Hematopoietic multipotent progenitor cell treated with erythropoietin and hydrocortisone succinate and interleukin-3 and kit ligand, for 17 days (in vitro differentiated cells): ENCODE measurements at places on chromosomes 11 and 22.

- DNase-seq: no peak
Measured at GRCh38 chr11:134132808-134133207, 63.9 kb downstream of the JAM3 start.

DNA sequence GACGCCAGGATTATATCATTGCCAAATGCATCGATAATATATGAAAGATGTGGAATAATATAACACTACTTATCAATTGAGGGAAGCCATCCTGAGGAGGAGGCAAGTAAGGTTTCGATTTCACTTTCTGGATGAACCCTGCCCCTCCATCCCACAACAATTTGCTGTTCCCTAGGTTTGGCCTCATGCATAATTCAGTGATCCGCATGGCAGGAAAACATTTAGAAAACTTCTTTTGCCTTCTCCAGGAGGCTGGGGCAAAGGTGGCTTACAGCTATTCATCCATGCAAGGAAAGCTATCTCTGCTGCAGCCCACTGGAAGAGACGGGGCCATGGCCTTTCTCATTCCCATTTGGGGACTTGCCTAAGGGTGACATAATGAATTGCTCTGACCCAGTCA, 489.4 kb upstream of the CADM1 start:
- DNase-seq: no peak

DNA sequence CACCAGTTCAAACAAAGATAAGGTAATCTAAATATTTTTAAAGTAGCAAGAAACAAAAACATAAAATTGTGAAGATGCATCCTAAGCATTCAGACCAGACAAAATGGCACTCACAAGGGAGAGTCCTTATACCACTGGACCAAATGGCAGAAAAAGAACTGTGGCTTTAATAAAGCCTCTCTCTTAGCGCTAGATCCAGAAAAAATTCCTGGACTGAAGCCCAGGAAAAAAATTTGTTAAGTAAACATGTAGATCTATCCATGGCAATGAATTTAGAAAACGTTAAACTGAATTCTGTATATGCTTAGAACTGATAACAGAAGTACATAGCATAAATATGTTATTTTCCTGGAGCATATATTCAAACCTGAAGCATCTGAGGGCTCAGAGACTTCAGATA, 11.8 kb upstream of the CD59 start:
- DNase-seq: no peak

DNA sequence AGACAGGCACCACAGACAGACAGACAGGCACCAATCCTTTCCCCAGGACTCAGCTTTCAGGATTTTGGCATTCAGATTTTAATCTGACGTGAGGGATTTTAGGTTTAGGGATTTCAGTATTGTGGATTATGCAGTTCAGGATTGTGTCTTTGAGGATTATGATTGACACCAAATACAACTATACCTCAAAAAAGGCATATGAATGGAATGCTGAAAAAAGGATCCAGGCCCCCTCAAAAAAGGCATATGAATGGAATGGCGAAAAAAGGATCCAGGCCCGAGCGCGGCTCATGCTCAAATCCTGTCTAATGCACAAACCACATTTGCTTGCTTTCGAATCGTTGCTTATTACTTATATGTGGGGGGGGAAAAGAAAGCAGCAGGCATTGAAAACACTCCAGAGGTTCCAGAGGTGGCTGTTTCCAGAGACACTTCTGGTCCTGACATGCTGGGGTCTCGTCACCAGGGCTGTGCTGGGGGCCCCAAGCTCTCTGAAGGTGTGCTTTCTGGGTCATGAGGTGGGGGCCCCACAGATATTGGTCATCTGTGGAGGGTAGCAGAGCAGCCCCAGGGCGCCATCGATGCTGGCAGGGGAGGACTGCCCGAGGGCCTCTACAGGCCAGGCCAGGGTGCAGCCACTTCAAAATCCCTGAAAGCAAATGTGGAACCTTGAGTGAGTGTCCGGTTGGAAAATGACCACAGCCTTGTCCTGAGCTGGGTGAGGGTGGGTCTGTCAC, 16.8 kb upstream of the OSBPL5 start:
- no peak for DNase-seq
